ENCODE measurements at places on chromosomes 16 and 17. TPM values are rescaled to one million over a fixed set of nuclear protein-coding genes. Genes with fewer than 3 reads are reported as not detected.

DNA sequence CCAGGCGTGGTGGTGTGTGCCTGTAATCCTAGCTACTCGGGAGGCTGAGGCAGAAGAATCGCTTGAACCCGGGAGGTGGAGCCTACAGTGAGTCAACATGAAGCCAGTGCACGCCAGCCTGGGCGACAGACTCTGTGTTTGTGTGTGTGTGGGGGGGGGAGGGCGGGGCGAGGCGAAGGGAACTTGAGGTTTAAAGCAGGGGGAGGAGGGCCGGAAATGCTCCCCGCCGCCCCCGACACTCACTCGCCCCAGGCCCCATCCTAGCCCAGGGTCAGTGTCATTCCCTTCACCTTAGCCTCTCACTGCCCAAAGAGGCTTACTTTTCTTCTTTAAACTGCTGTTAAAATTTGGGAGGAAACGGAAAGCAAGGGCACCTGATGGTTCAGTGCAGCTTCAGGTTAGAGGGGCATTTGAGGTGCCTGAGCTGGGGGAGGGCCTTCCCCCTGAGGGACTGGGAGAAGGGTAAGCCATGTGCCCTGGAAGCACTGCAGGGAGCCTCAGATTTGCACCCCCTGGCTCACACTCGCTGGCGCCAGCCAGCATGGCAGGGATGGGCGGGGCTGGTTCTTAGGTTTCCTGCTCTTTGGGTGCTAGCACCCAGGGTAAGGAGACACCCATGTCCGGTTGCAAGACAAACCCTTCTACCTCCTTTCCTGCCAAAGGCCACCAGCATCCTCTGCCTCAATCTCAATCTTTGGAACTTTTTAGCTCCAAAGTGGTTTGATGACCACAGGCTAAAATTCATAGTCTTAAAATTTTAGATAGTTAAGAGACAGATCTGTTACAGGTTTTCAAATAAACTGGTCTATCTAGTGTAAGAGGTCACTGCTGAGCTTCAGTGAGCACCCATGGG, 2.2 kb upstream of the LIMD2 start:
- no peak for DNase-seq

DNA sequence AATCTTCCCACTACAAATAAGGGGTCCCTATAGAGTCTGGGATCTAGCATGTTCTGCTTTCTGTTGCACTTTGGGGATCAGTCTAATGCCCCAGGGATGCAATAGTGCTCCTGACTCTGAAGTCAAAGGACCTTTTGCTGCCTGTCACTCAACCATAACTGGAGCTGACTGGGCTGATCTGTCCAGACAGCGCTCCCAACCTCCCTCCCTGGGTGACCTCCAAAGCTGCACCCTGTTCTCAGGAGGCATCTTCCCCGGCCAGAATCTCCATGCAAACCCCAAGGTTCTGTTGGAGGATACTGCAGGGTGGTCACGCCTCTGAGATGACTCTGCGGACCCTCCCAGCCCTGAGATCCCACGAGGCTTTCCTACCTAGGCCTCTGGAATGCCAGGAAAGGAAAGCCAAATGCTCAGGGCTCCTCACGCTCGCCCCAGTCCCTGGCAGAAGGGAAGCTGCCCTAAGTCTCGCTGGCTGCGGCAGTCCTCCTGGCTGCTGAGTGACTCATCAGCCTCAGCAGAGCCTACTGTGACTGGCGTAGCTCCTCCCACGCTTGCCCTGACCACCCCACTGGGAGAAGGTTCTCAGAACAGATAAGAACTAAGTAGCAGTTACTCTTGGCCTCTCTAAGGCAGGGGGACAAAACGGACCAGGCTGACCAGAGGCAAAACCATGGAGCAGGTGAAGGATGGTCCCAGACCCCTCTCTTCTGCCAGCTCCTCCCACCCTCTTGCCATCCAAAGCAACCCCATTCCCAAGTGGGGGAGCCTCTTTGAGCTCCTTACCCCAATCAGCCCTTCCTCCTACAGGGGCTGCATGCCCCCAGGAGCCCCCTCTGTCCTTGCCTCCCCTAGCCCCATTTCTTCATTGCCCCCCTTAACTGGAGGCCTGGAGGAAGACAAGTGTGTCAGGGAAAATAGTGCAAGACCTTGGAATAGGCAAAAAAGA, 124.1 kb upstream of the TNRC6C start:
- no peak for DNase-seq

GRCh38 chr16:54842743-54843423, 87.8 kb upstream of the IRX5 start:
- DNase-seq = no peak

- DNase-seq = no peak
Measured at GRCh38 chr17:59401725-59402124, 70.3 kb downstream of the YPEL2 start.

- no peak for DNase-seq
Measured at GRCh38 chr17:74386386-74386785, 19.1 kb downstream of the GPR142 start.

- no peak for DNase-seq
Measured at GRCh38 chr17:27082775-27083154, 211.1 kb upstream of the WSB1 start.

- DNase-seq = no peak
Measured at GRCh38 chr16:71927383-71927782, 32.1 kb downstream of the IST1 start.

GRCh38 chr17:42937712-42938596, 26.3 kb downstream of the AARSD1 start:
- peak; percentile 89 for DNase-seq

DNA sequence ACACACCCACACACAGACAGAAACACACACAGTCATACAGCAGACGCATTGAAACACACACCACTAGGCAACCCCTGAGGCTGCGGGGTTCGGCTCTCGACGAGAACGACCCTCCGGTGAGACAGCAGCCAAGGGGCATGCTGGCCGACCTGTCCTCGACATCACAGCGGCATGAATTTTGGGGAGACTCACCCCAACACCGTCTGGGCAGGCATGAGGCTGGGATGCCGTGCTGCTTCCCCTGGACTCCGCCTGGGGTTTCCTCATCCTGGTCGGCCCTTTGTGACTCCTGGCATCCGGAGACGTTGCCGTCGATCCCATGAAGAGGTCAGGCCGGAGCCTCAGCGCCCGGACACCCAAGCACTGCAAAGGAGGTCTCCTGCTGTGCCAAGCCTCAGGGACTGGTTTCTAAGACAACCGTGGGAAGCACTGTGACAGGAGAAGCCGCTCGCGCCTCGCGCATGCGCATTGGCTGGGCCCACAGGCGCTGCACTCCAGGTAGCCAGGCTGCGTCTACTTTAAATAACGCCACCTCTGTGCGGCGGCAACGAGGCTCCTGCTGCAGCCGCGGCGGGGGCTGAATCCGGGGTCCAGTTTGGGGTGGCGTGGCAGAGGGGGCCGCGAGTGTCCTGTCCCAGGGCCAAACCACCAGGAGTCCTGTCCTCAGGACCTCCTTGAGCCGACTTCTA, 13.8 kb upstream of the KCNJ18 start:
- DNase-seq = no peak

GRCh38 chr17:27572665-27573064, 58.3 kb upstream of the LGALS9 start:
- no peak for DNase-seq

DNA sequence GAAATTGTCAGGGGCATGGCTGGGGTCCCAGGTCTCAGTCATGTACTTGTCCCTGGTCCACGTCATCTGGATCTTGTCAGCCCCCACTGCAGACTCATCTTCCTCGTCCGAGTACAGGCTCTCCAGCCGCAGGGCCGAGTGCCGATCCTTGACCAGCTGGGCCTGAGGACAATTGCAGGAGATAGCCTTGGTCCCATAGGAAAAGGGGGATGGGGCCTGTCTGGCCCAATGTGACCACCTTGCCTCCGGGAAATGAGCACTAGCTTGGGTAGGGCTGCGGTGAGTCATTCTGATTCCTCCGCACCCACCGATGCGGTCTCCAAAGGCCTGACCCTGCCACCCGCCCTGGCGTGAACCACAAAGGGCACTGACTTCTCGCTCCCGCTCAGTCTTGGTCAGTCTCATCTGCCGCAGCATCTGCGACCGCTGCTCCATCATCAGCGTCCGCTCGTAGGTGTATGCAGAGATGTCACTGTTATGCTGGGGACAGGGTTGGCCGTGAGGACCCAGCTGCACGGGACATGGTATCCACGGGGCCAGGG, 1.5 kb upstream of the LCAT start:
- DNase-seq = no peak

DNA sequence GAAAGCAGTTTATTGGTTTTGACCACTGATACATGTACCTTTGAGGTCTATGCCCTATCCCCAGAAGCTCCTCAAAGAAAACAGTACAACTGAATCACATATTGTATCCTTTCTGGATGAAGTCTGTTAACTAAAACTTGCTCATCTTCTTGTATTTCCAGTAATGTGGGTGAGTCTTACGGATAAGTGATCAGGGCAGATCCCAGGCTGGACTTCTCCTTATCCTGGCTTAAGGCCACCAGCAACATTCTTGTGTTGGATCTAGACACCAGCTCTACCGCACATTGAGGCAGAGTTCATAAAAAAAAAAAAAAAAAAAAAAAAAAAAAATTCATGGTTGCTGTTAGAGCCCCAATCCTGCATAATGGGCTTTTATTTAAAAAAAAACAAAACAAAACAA, 536.7 kb upstream of the HSBP1 start:
- DNase-seq = no peak

GRCh38 chr17:69047368-69048263, 13.1 kb downstream of the ABCA9 start:
- no peak for DNase-seq

DNA sequence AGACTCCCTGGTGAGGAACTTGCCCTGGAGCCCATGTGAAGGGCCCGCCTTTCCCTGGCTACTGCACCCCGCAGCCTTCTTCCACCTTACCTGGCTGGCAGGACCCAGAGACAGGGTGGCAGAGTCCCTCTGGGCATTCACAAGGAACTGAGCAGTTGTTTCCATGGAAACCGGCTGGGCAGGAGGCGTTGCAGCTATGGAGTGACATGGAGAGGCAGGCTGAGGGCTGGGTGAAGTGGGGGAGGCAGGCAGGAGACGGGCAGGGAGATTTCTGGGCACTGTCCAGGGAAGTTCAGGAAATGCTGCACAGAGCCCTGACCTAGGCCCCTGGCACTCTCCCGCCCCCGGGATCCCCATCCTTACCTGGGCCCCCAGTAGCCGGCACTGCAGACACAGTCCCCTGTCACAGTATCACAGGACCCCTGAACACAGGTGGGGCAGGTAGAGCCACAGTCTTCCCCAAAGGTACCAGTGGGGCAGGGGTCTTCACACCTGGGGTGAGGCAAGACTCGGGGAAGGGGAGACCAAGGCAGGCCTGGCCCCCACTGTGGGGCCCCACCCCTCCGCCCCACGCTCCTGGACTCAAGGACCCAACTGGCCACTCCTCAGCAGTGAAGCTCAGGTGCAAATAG, 5.9 kb downstream of the SCARF1 start:
- DNase-seq = no peak

DNA sequence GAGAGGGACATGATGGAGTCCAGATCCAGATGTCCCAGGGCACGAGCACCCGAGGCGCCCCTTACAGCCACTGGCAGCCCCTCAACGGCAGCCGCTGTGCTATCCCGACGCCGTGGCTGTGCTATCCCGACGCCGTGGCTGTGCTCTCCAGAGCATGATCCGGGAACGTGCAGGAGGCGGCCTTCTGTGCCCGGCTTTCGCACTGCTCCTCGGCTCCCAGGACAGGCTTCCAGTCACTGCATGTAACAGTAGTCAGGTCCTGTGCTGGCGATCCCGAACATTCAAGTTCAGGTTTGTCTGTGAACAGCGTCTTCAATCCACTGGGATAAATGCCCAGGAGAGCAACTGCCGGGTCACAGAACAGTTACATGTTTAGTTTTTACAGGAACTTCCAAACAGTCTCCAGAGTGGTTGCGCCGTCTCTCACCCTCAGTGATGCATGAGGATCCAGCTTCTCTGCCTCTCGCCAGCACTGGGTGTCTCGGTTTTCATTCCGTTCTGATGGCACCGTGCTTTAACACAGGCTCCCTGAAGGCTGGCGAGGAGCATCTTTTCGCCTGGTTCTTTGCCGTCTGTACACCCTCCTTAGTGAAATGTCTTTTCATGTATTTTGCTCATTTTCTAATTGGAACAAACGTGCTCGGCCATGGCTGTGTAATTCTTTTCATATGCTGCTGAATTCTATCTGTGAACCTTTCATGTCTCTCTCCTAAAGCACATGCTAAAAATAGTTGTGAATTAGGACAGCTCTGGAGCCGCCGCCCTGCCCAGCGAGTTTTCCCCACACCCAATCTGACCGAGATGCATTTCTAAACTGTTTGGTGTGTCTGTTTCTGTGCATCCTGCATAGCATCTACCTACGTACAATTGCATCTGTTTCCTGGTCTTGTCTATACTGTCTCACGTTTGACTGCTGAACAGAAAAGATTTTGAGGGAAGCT, 72.6 kb upstream of the METRNL start:
- DNase-seq = no peak

DNA sequence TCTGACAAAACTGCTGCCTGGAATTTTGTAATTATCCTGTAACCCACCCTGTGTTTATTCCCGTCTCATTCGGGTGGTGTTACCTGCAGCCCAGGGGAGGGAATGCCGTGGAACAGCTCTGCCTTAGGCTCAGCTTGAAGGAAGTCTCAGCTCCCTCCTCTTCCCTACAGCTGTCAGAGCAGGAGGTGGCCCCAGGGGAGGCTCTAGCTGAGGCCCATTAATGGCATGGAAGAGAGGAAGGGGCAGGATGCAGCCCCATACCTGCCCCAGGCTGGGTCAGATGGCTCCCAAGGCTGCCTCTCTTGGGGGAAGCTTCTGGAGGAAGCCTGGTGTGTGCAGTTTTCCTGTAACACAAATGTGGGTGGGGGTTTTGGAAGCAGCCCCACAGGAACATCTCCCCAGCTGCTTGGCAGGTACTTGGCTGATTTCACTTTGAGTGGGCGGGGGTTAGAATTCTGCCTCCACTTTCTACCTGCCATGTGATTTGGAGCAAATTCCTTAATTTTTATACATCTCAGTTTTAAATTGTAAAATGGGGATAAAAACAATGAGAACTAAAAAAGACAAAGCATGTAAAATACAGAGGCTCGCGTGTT, 103.9 kb downstream of the MGAT5B start:
- DNase-seq = no peak

SPIRE2 gene
- total RNA-seq = 15.2 TPM

TAF1C gene
- total RNA-seq = 51.9 TPM

UTS2R gene
- 0.49 TPM for total RNA-seq

METTL26 gene
- total RNA-seq = 131 TPM

CNTD1 gene
- total RNA-seq = not detected

PRR35 gene
- total RNA-seq = 1.4 TPM

KRT20 gene
- total RNA-seq = not detected

TBC1D3C gene
- total RNA-seq = not detected

EFCAB13 gene
- 3.6 TPM for total RNA-seq

KIF1C gene
- total RNA-seq = 56.4 TPM

MRPL38 gene
- 47.2 TPM for total RNA-seq

CCL1 gene
- not detected for total RNA-seq

REXO5 gene
- 6.9 TPM for total RNA-seq
